ELR (cell line): ENCODE measurements at places on chromosomes 3 and 15.

DNA sequence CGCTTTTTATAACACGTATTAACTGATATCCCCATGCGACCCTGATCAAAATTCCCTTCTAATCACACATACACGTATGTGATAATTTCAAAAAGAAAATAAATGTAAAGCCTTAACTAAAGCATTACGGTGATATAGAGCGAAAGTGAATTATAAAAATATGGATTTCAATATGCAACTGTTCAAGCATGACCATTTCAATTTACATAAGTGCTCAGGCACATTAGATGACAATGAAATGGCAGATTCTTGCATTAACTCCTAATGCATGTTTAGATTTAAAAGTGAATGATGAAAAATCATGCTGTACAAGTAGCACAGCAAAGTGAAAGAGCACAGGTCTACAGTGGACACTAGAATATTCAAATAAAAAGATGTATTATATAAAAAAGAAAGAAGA, 140.1 kb downstream of the MYLK start:
- DNase-seq = no peak

GRCh38 chr15:64895285-64896065, 16.2 kb upstream of the ANKDD1A start:
- DNase-seq = peak; percentile 58

DNA sequence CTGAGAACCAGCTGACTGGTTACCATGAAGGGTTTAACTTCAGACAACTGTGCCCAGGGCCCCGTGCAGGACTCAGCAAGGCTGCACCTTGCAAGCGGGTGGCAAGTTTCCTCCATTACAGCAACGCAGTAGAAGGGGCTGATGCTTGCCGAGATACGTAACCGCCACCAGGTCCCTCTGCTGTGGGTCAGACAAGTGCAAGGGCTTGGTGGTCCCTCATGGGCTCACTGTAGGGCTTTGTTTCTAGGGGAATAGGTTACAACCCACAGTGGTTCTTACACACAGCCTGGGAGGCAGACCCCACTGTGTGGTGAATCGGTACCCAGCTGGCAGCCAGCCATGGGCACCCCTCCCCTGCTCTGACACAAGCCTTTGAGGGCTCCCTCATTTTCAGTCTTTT, 15.5 kb upstream of the SNRPA1 start:
- DNase-seq = no peak

DNA sequence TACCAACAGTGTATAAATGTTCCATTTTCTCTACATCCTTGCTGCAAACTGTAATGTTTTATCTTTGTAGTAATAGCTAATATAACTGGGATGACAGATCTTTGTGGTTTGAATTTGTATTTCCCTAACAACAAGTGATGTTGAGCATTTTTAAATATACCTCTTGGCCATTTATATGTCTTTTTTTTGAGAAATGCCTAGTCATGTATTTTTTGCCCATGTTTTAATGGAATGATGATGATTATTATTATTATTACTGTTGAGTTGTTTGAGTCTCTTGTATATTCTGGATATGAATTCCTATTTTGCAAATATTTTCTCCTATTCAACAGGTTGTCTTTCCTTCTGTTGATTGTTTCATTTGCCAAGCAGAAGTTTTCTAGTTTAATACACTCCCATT, 654.9 kb downstream of the ZPLD1 start:
- DNase-seq = no peak

GRCh38 chr15:89836267-89837133, 21.8 kb upstream of the ANPEP start:
- DNase-seq = peak; percentile 90

- DNase-seq = no peak
Observed at GRCh38 chr3:18529631-18530030, 104.5 kb upstream of the SATB1 start.

- DNase-seq = no peak
Observed at GRCh38 chr15:76060118-76060989, 569 bp downstream of the TMEM266 start.

DNA sequence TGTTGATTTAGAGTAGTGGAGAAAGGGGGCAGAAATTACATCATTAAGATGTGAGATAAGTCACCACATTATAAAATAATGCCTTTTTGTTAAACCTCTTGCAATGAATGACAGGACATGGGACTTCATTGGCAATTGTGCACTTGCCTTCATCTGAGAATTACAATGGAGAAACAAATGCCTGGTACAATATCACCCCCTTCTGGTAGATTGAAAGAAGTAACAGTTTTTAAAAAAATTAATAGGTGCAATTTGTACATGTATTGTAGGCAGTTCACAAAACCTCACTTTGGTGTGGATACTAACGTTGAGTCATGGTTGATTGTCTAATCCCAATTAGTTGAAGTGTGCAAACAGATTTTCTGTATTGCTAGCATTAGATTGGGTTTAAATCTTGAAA, 4.6 kb upstream of the P2RY14 start:
- peak; percentile 60 for DNase-seq

DNA sequence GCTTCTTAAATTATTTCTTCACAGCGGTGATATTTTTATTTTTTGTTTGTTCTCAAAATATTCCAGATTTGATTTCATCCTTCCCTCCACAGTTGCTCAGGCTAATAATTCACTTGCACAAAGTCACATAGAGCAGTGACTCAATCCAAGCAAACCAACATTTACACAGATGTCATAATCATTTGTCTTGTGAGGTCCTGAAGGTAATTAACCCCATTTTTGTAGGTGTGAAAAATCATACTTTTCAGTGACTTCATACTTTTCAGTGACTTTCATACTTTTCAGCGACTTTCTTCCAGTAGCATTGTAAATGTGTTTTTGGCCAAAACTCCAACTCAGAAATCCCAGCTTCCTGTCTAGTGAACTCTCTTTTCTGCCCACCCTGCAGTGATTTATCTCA, 32.1 kb downstream of the CD200 start:
- DNase-seq = no peak

- no peak for DNase-seq
Observed at GRCh38 chr3:195755791-195756676, 35.3 kb downstream of the MUC20 start.
